ENCODE measurements at places on chromosomes 4 and X.
A peak's percentile ranks its signal among the peaks of the same experiment; 100 is the strongest.

GRCh38 chr4:159296061-159296460, 193.2 kb downstream of the RAPGEF2 start:
- DNase-seq: peak; percentile 85

DNA sequence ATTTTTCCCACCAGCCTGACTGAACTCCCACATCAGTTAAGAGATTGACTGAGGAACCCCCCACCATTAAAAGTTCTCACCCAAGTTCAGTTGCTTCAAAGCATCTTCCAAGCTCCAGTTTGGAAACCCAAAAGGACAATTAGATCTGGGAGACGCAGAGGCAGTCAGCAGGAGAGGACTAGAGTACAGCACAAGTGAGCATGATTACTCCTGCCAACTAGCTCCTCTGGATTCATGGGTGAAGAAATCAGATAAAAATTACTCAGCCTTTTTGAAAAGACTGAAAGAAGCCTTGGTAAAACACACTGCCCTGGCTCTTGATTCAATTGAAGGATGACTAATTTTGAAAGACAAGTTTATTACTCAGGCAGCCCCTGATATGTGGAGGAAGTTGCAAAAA, 297.5 kb downstream of the ADAM29 start:
- no peak for DNase-seq

GRCh38 chr4:24924309-24924781, 11.5 kb upstream of the CCDC149 start:
- peak; percentile 97 for DNase-seq

DNA sequence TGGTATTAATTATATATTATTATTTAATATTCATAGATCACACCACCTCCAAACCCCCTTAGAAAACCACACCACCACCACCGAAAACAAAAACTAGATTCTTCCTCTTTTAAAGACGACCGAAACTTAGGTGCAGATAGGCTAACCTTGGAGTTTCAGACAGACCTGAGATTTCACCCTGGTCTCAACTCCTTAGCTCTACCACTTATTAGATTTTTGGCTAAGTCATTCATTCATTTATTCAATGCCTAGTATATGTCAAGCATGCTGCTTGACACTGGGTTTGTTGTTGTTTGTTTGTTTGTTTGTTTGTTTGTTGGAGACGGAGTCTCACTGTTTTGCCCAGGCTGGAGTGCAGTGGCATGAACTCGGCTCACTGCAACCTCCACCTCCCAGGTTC, 9.5 kb upstream of the BMP2K start:
- no peak for DNase-seq
